Thymus (tissue), 14 donors: ENCODE measurements at places on chromosomes 13 and 19. TPM values are rescaled to one million over a fixed set of nuclear protein-coding genes. Genes with fewer than 3 reads are reported as not detected.

The SMAD9 gene
- polyA plus RNA-seq, result 1.9 TPM

- no peak for DNase-seq
Measured at GRCh38 chr19:41428481-41428859, 1.3 kb upstream of the B3GNT8 start.

DNA sequence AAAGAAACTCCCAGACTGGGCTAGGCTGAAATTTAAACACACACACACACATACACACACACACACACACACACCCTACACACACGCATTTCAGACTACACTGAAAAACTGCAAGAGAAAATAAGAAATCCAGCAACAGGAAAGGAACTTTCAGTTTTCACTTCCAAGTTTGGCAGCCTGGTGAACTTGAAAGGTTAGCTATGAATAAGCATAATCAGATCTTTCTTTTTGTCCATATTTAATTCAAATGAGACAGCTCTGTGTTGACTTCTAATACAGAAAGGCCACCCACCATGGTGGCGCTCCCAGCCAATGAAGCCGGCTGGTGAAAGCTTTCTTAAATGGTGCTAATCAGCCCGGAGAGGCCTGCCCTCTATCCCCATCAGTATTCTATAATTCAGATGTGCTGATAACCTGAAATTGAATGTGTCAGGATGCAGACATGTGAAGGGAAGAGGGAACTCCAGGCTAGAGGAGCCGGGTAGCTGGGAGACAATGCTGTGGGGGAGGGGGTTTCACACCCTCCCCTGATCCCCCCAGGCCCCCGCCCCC lies 108.3 kb upstream of the ZNF536 start:
- no peak for DNase-seq

DNA sequence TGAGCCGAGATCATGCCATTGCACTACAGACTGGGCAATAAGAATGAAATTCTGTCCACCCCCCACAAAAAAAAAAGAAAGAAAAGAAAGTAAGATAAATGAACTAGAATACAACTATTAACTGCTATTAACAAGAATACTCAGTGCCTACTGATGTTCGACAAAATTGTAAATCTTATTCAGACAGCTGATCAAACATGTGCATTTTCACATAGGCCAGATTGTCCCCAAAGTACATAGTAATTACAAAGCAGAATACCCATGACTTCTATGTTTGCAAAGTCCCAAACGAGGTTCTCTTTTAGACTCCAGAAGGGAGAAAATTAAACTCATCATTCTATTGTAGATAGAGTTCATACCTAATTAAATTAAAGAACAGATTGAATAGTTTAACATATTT lies 113.4 kb downstream of the UFM1 start:
- no peak for DNase-seq

- no peak for DNase-seq
Measured at GRCh38 chr13:66951426-66951825, 278.7 kb downstream of the PCDH9 start.

DNA sequence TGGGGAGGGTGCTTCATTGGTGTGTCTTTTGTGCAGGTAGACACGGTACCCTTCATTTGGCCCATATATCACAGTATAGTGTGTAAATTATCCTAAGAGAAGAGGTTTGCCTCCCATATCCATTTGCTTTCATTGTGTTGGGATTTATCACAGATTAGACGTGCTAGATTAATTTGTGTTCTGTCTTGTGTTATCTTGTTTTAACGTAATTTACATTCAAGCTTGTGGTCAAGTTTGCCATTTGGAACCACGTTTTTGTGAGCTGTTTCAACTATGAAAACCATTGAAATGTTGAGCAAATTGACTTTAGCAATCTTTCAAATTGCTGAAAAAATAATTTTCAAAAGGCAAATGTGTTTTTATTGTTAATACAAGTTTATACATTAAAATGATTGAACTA lies 1826.5 kb downstream of the SLITRK5 start:
- no peak for DNase-seq
